ENCODE measurements at places on chromosomes 12 and 14. TPM values are rescaled to one million over a fixed set of nuclear protein-coding genes. Genes with fewer than 3 reads are reported as not detected.

SLC35F4 gene
- not detected for total RNA-seq

DLST gene
- 107 TPM for total RNA-seq

BDKRB2 gene
- 0.40 TPM for total RNA-seq

RHOF gene
- 11.3 TPM for total RNA-seq
